Activated CD4-positive, alpha-beta T cell treated with anti-CD3 and anti-CD28 coated beads, Interleukin-2, amount 50 U/mL, for 4 hours (primary cell): ENCODE measurements at places on chromosomes 12 and 14.

DNA sequence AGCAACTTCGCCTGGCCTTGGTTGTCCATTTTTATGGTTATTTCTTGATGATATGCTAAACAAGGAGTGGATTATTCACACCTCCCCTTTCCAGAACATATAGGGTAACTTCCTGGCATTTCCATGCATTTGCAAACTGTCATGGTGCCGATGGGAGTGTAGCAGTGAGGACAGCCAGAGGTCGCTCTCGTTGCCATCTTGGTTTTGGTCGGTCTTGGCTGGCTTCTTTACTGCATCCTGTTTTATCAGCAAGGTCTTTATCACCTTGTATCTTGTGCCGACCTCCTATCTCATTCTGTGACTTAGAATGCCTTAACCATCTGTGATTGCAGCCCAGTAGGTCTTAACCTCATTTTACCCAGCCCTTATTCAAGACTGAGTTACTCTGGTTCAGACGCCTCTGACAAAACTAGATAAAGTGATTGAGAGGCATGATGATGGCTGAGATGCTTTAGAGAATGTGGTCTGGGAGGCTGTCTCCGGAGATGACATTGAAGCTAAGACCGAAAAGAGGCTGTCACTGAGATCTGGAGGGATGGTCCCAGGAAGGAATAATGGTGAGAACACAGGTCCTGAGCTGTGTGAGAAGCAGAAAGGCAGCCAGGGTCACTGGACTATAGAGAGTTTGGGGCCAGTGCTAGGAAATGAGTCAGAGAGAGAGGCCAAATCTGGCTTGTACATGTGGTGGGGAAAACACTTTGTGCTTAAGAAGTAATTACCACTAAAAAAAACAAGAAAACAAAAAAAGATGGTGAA lies 2.9 kb downstream of the GLT1D1 start:
- no peak for DNase-seq

DNA sequence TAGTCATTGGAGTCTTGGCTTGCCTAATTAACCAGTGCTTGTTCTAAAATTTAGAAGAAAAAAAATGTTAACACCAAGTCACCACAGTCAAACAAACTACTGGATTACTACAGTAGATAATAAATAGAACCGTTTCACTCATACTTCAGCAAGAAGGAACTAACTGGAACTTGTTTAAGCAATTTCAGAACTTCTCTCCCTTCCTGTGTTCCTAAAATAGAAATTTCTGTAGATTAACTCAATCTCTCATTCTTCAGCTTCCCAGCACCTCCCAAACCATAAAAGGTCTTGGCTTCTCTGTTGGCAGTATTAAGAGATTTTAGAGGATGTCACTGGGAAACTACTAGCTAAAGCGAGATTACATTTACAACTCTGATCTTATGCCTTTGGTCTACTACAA lies 18.6 kb downstream of the GNS start:
- DNase-seq: no peak

- DNase-seq: no peak
Measured at GRCh38 chr14:38285962-38286361, 30.1 kb upstream of the CLEC14A start.

GRCh38 chr12:5621329-5621728 lies 189.4 kb downstream of the NTF3 start:
- no peak for DNase-seq

DNA sequence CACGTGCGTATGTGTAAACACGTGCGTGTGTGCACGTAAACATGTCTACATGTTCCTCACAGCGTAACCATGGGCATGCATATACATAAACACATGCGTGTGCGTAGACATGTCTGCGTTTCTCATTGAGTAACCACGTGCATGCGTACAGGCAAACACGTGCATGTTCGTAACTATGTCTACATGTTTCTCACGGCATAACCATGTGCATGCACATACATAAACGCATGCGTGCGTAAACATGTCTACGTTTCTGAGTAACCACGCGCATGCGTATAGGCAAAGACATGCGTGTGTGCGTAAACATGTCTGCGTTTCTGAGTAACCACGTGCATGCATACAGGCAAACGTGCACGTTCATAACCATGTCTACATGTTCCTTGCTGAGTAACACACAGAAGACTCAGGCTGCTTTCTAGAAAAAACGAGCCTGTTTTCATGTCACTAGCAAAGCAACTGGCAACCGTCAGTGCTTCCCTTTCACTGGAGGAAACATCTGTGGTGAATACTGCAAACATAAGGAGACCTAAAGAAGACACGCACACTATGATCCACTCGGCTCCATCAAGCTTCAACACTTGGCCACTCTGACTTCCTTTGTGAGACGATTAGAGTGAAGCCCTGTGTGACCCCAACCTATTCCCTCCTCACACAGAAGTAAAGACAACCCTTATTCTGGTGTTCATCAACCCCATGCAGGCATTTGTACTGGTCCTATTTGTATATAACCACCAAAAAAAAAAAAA lies 28.8 kb downstream of the POLE start:
- DNase-seq: no peak

- no peak for DNase-seq
Measured at GRCh38 chr14:85198001-85198400, 331.9 kb upstream of the FLRT2 start.

DNA sequence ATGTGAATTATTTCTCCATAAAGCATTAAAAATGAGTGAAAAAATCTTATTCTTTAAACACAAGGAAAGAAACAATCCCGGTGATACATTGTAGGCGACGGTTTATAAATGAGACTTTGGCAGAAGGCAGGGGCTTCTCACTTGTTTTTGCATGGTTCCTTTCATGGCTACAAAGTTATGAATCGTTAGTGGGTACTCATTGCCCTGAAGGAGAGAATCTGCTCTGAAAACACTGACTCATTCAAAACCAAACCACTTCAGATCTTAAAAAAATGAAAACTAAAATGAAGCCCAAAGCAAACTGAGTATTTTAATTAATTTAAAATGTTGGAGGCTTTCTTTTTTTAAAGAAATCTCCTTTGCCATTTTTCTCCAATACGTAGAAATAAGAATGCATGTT lies 41.4 kb upstream of the AMIGO2 start:
- DNase-seq: no peak

- DNase-seq: no peak
Measured at GRCh38 chr12:132558042-132558856, 52.1 kb downstream of the LRCOL1 start.

- no peak for DNase-seq
Measured at GRCh38 chr12:112261559-112261958, 120.7 kb downstream of the HECTD4 start.

- DNase-seq: no peak
Measured at GRCh38 chr14:26856876-26857518, 259.2 kb upstream of the NOVA1 start.

GRCh38 chr12:109461049-109461845 lies 15.9 kb downstream of the KCTD10 start:
- no peak for DNase-seq

DNA sequence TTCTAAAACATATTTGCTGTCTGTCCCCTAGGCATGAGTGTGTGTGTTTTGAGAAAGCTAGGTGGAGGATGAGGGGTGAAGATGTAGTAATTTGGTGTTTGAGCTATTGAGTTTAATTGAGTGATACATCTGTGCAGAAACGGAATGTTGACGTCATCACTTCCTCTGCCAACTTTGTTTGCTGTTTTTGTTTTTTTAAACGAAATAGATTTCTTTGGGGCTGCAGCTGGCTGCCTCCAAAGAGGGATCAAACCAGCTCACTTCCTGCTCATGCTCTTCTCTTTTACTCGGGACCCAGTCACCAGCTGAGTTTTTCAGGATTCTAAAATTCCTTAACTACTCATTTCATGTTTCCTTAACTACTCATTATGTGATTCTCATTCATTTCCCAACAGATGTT lies 19.5 kb upstream of the CRACR2A start:
- DNase-seq: no peak
